Tibial nerve (tissue), 4 donors: ENCODE measurements at places on chromosomes 13 and 19. TPM values are rescaled to one million over a fixed set of nuclear protein-coding genes. Genes with fewer than 3 reads are reported as not detected.

Gene TMC4
- 0.22 TPM for total RNA-seq

Gene KLK14
- not detected for total RNA-seq

Gene DCT
- total RNA-seq = 0.63 TPM

Gene RNU6-9
- total RNA-seq = not detected

DNA sequence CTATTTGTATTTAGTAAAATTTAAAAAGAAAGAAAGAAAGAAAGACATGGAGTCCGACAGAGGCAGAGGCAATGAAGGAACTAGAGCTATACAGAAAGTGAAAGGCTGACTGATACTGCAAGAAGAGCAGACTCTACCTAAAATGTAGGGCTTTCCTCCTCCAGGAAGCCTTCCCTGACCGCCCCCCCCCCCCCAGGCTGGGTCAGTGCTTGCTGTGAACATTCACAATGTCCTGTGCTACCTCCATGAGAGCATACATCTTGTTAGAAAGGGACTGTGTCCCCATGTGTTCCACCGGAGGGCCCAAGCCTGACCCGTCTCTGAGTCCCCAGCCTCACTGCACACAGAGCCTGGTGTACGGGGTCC lies 5.7 kb upstream of the CA11 start:
- H3K36me3 ChIP-seq = no peaks in the 10 kb centered on the region
- no peaks in the 10 kb centered on the region for H3K4me1 ChIP-seq
- H3K27ac ChIP-seq = no peak overlapping the region
- no peak overlapping the region for H3K4me3 ChIP-seq
